Thoracic aorta (tissue), 2 donors: ENCODE measurements at places on chromosomes 4 and X. TPM values are rescaled to one million over a fixed set of nuclear protein-coding genes. Genes with fewer than 3 reads are reported as not detected.

The FAM133A gene
- 0.27 TPM for total RNA-seq

The FOXR2 gene
- not detected for total RNA-seq

The DKC1 gene
- 67.2 TPM for total RNA-seq

The CPLX1 gene
- total RNA-seq: 1.2 TPM

The TRAM1L1 gene
- 0.78 TPM for total RNA-seq

The PCDH7 gene
- total RNA-seq: 435 TPM

The GATA1 gene
- not detected for total RNA-seq

The SLC9B1 gene
- total RNA-seq: not detected

The VCX2 gene
- total RNA-seq: not detected

The TMPRSS11A gene
- not detected for total RNA-seq

The TASL gene
- 0.42 TPM for total RNA-seq

The CXCL13 gene
- total RNA-seq: not detected

The OCRL gene
- 19.5 TPM for total RNA-seq

The CTAG1A gene
- not detected for total RNA-seq

The VCX gene
- not detected for total RNA-seq

The JADE3 gene
- total RNA-seq: 3.7 TPM

The SPRY1 gene
- 215 TPM for total RNA-seq

The CCDC110 gene
- 0.35 TPM for total RNA-seq

The GAGE1 gene
- total RNA-seq: not detected

The MAGEA12 gene
- total RNA-seq: not detected

The BMPR1B gene
- total RNA-seq: 12.9 TPM

The CXorf51B gene
- total RNA-seq: not detected

The SOX3 gene
- not detected for total RNA-seq

The ADGRL3 gene
- 18.1 TPM for total RNA-seq

The GLOD5 gene
- total RNA-seq: not detected
